ENCODE measurements at places on chromosomes 16 and 17. TPM values are rescaled to one million over a fixed set of nuclear protein-coding genes. Genes with fewer than 3 reads are reported as not detected.

DNA sequence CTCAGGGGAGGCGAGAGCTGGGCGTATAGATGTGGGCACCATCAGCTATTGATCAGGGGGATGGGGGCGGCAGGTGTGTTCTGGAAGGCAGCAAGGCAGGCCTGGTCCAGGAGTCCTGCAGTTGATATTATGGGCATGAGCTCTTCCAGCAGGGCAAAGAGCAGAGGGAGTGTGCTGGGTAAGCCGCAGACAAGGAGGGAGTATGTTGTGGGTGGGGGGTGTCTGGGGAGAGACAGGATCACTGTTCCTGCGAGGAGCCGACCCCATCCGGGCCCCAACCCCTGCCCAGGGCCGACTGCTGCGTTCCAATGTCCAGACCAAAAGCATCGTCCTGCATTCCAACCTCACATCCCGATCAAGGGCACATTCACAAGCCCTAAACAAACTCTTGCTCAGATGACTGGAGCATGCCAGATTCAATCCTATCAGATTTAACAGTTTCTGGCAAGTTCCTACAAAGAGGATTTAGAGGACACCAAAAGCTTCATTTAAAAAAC lies 9.2 kb downstream of the MXRA7 start:
- no peak for DNase-seq

SLC6A2 gene
- 0.66 TPM for total RNA-seq

GRCh38 chr16:88073201-88073721 lies 122.0 kb downstream of the BANP start:
- DNase-seq, result no peak

CPHXL2 gene
- not detected for total RNA-seq

CDRT15L2 gene
- not detected for total RNA-seq

DNA sequence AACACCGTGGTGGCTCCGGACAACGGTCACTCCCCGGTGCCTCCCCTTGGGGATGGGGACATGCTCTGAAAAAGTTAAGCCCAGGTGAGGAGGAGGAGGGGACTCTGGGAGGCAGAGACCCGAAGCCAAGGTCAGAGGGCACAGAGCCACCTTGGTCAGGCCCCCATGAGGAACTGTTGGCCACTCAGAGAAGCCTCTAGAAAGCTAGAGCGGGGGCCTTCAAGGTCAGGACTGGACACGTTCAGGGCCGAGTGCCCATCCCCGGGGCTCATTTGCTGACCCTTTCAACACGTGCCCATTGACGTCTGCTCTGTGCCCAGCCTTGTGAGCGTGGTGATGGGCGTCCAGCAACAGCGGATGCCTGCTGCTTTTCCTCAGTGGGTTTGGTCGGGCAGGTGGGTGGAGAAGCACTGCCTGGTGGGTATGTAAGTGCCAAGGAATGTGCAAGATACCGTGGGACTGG lies 38.2 kb downstream of the HASPIN start:
- no peak for DNase-seq

DNA sequence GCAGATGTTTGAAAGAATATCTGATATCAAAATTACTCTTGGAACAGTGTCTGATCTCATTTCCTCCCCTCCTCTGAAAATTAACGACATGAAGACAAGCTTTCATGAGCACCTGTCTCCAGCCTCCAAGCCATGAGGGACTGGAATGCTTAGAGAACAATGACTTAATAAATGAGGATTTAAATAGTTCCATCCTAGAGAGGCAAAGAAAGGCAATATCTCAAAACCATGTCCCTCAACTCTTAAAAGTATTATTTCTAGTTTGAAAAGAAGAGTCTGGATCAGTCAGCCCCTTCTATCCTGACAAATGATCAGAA lies 137.5 kb downstream of the ANKFN1 start:
- DNase-seq, result no peak

ANKRD40CL gene
- total RNA-seq, result not detected

DNA sequence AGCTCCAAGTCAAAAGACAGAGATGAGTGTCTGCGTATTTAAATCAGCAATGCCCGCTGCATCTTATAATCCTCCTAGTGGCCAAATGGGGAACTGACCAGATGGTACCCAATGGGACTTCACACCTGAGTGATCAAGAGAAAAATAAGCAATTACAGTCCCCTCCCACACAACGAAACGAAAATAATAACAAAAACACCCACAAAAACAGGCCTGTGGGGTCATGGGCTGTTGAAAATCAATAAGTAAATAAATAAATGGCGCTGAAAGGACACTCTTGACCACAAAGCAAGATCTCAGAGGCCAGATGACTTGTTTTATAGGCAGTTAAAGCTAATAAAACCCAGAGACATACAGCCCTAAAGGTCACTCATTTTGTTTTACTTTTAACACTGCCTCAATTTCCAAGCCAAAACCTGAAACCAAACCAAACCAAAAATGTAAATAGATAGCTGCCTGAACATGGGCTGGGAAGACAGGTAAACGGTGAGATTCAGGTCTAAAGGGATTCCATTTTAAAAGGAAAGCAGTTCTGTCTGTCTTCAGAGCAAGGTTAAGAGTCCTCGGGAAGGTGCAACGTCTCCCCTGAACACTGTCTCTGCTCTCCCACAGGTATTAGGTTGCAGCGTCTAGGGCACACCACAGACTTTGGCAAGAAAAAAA lies 1.3 kb downstream of the ZNF821 start:
- peak; percentile 72 for DNase-seq

Measured in breast epithelium (tissue), 4 donors.